Activated B cell treated with CpG ODN at 0.5 μM for 24 hours (primary cell): ENCODE measurements at places on chromosomes 7 and 10.
A peak's percentile ranks its signal among the peaks of the same experiment; 100 is the strongest.

GRCh38 chr7:30403477-30403876, 75.1 kb downstream of the NOD1 start:
- no peak for DNase-seq

DNA sequence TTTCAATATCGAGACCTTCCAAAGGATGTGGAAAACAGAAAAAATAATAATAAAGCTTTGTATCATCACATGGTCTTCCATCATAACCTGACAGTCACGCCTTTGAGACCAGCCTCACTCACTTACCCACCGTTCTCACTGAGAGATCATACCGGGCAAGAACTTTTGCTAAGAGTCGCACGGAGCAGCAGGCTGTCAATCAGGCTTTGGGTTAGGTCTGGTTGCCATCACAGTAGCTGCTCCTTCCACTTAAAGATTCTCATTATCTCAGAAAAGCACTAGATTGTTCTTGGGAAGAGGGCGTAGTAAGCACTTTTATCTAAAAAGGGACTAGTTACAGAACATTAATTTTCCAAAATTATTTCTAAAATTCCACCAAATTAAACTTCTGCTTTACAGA, 2.0 kb downstream of the RELN start:
- DNase-seq, result no peak

- DNase-seq, result no peak
Measured at GRCh38 chr7:30005464-30005863, 15.9 kb upstream of the SCRN1 start.

DNA sequence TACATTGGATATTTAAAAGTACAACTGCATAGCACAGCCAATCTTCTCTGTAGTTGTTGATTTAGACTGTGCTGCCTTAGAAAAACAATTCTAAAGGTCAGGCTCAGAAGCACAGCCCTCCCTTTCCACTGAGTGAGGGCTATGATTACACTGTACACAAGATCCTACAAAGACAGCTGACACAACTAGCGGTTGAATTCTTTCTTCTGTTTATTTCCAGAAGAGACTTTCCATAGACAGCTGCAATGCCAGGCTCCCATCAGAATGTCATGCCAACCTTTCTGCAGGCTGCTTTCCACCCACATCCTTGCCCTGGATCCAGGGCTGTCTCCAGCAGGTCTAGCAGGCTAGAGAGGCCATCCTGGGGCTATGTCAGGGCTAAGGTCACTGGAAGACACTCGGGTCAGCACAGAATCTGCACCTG, 39.3 kb downstream of the FAM13C start:
- no peak for DNase-seq

GRCh38 chr10:59236064-59236697, 59.7 kb downstream of the PHYHIPL start:
- DNase-seq, result no peak

DNA sequence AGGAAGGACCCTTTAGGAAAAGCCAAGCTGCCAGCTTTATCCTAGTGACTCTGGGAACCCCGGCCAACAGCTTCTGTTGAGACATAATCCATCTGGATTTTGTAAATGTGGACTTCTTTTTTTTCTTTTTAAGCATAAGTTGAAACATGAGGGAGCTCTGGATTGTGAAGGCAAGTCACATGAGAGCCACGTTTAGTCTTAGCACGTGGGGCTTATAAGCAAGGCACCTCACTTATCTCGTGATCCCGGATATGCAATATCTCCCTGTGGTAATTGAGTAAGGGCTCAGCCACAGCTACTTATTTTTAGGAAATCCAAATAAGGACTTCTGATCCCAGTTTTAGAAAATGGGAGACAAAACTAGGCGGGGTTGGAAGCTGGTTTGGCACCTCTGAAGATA, 111.2 kb upstream of the PTN start:
- no peak for DNase-seq

DNA sequence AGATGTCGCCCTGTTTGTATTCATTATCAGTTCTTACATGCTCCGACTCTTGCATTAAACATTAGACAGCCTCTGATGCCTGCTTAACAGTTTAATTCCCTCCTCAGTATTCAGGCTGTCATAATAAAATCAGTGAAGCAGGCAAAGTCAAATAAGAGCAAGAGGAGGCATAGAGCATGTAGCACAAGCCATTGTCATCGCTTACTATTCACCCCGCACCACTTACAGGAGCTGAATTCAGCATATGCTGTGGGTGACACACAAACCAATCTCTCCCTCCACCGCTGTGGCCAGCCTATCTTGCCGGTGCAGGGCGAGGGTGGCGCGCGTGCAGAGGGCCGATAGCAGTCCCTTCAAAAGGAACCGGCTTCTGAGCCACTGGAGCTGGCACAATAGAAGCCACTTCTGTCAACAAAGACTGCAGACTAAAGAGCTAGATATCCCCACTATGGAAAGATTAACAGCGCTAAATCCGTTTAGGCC, 433.2 kb upstream of the MGMT start:
- no peak for DNase-seq

DNA sequence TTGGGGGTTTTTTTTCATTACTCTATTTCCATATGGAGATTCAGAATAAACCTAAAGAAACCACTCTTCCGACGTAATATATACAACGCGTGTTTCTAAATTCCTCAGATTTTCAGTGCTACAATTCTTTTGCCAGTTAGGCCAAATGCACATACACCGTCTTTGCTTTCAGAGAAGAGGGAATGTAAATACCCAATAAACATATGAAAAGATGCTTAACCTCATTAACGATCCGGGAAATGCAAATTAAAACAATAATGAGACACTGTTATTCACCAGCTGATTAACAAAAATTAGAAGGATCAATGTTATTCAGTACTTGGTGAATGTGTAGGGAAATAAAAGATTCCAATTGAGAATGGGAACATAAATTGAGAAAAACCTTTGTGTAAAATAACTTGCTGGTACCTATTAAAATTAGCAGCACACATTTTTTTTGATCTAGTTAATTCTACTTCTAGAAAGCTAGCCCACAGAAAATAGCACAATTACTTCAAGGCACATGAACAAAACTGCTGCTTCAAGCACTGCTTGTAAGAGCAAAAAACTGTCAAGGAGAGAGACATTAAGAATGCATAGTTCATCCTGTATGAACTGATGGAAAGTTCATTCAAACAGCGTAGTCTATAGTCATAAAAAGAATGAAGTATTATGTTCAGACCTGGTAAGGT, 56.7 kb downstream of the FGFR2 start:
- DNase-seq, result no peak

DNA sequence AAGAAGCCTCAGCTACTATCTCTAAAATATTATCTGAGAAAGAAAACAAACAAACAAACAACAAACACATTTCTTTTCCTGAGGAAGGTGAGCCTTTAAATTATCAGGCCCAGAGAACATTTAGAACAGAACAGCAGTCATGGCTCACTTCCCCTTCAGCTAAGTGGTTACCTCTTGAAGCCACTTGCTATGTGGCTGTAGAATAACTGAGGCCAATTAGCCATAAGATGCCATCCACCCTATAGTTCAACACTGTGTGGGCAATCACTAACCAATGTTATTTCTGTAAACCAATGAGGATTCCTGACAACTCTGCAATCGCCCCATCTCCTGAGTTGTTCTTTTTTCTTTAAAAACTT, 3.7 kb upstream of the UPP1 start:
- DNase-seq, result no peak

DNA sequence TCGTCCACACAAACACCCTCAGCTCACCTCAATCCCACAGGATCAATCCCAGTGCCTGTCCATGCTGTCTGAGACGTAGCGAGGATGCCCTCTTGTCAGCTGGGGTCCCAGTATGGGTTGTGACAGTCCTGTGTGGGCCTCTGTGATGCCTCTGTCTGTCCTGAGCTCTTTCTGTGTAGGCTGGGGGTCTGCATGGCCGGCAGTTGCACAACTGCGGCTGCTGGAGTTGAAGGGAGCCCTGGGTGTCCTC, 12.4 kb downstream of the ANTXRL start:
- DNase-seq, result no peak

DNA sequence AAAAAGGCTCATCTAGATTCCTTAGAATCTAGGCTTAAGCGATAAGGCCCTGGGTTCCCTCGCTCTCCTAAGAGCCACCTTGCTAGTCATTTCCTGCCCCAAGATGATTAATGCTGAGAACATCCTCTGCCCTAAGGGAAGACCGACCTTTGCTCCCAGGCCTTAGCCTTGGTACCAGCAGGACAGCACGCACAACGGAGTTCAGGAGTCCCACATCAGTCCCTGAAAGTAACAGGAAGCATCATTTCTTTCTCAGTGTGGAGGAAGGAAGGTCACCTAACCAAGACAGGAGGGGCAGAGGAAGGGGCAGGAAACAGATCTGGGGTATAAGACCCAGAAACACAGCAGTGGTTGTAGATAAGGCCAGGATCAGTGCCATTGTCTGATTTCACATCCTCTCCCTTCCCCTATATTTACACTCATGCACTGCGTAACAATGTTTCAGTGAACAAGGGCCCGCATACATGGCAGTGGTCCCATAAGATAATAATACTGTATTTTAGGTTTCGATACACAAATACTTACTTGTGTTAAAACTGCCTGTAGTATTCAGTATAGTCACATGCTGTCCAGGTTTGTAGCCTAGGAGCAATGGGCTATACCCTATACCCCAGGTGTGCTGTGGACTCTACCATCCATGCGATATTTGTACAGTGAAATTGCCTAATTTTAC, 8.1 kb upstream of the FAM107B start:
- no peak for DNase-seq

- no peak for DNase-seq
Measured at GRCh38 chr7:4191525-4191924, 490.6 kb upstream of the FOXK1 start.

DNA sequence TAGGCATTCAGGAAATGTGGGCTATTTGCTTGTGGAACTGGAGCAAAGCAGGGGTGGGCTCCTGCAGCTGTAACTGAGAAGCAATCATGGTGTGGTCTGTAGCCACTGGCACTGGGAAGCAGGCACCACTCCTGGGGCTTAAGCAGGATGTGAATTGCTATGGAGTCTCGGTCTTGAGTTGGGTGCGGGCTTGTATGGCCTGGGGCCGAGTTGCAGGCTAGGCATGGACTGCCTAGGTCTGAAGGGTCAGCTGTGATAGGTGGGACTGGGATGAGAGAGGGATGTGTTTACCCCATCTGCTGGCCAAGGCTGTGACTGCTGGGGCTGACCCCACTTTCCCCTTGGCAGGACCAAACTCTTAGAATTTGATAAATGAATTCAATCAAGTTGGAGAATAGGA, 43.0 kb downstream of the ADCY1 start:
- DNase-seq, result no peak

DNA sequence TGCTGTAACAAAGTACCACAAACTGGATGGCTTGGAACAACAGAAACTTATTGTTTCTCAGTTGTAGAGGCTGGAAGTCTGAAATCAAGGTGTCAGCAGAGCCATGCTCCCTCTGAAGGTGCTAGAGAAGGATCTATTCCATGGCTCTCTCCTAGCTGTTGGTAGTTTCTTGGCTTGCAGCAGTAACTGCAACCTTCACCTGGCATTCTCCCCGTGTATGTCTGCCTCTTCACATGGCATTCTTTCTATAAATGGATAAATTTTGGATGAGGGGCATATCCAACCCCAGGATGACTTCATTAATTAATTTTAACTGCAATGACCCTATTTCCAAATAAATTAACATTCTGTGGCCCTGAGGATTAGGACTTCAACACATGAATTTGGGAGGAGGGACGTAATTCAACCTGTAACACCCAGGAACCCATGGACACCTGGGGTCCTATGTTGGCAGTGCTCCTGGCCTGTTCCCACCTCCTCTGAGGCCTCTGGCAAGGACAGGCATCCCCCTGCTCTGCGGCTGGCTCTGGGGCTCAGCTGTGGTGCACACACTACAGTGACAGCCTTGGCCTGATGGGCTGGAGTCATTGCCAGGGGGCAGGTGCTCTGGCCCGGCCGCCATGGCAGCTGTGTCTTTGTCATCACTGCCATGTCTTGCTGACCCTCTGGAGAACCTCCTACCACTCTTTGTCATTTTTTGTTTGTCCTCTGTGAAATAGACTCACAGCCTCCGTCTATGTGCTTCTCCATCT, 30.8 kb downstream of the LSMEM1 start:
- no peak for DNase-seq

GRCh38 chr7:151461096-151461941, 21.4 kb upstream of the CRYGN start:
- no peak for DNase-seq

DNA sequence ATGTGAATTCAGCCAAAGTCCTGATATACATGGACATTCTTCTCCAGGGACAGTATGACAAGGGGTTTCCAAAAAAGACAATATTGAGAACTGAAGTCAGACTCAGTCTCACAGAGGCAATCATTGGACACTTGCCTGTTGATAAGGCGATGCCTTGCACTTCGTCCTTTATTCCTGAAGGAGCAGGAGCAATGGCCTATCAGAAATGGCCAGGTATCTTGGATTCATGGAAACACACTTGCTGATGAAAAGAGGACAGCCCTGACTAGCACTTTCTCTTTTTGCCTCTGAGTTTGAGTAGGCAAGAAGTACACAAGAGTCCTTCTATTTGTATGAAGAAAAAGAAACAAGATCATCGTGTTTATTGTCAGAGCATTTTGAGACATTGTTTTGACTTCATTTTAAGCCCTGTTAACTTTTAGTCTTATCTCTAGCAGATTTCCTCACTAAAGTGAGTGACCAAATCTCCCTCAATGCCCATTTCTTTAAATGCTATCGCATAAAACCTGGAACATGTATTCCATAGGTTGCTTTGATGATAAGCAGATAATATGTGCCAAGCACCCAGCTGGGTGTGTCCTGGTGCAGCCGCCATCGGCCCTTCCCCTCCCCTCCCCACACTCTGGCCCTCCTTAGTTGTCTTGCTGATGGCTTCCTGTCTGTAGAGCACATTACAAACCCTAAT, 26.6 kb downstream of the ST8SIA6 start:
- no peak for DNase-seq

- no peak for DNase-seq
Measured at GRCh38 chr10:129771991-129772431, 192.1 kb downstream of the EBF3 start.

- DNase-seq, result no peak
Measured at GRCh38 chr7:112556633-112557032, 75.8 kb downstream of the LSMEM1 start.

GRCh38 chr7:27942711-27943110, 202.7 kb downstream of the TAX1BP1 start:
- no peak for DNase-seq

GRCh38 chr7:36784991-36785940, 61.0 kb upstream of the AOAH start:
- peak; percentile 32 for DNase-seq

- no peak for DNase-seq
Measured at GRCh38 chr7:155919391-155920067, 107.3 kb upstream of the SHH start.

DNA sequence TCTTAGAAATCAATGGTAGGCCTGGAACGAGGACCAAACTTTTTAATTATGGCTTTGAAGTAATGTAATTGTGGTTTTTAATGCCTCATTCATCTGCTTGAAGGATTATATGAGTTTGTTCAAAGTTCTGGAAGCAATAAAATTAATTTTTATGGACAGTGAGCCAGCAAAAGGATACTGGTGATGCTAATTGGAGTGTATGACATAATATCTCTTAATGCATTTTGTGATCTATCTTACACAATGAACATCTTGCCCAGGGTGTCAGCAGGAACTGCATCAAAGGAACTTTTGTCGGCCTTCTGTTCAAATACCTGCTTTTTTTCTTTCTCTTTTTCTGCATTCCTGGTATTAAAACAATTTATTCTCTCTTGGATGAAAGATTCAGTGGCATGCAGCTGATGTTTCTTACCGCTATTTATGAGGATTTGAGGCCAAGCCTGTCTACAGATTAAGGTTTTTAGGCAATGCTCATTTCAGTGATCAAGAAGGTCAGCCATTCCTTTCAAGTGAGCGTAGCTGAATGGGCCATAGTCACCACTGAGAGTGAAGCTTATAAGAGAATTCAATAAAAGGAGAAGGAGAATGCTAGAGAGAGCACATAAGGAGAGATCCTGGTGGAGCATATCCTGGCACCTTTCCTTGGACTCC, 974.8 kb downstream of the SORCS3 start:
- no peak for DNase-seq
